ENCODE measurements at places on chromosomes 7 and 10.
A peak's percentile ranks its signal among the peaks of the same experiment; 100 is the strongest.

- DNase-seq: no peak
These were observed 607.2 kb upstream of the MGMT start for GRCh38 chr10:128859738-128860386.

DNA sequence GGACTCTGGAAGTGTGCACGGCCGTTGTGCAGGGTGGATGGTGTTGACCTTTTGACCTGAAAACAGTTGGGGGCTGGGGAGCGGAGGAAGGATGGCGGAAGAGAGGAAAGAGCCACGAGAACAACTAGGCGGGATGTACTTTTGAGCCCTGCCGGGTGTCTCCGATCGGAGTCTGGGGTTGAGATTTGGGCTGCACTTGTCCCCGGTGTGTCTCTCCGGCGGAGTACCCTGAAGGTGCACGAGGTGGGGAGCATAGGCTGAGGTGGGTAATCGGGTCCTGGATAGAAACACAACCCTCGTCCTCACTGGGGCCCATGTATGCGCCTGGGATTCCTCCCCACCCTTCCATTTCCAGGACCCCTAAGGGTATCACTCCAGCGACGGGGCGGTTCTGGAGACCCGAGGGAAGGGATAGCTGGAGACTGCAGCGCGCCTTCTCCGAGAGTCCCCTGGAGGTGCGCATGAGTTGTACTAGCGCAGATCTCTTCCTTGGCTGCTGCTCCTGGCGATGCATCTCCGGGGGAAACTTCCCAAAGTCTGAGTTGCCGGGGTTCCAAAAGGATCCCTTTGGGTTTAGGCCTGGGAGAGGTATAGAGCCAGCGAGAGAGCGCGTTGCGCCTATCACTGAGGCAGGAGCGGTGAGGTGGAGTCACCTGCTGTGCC is 4.6 kb upstream of the HMX2 start:
- DNase-seq: no peak

DNA sequence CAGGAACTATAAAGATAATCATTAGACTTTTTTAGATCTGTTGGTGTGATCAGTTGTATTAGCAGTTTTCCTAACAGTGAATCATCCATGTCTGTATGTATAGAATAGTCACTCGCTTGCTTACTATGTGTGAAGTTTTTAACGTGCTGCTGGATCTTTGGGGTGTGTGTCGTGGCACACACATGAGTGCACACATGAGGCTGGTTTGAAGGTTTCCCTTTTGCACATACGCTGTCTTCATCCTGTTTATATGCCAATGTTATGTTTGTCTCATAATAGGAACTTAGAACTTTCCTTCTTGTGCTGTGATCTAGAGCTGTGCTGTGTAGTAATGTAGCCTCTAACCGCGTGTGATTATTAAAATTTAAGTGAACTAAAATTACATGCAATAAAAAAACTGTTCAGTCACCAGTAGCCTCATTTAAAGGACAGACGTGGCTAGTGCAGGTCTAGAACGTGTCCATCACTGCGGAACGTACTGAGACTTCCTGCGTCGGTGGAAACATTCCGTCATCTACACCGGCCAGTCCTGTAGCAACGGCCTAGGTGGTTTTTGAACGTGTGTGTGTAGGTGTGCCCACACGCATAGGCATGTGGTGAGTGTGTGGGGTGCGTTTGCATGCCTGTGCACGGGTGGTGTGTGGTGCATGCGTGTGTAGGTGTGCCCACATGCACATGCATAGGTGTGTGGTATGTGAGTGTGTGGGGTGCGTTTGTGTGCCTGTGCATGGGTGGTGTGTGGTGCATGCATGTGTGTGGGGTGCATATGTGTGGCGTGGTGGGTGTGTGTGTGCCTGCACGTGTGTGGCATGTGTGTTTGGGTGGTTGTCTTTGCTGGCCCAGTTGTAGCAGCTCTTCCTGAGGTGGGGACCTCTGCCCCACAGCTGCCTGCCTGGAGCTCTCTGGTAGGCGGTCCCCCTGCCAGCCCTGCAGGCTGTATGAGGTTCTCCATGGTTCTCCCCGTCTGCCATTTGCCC is 56.6 kb downstream of the INPP5A start:
- DNase-seq: no peak

GRCh38 chr7:38274486-38274885 is 1.1 kb upstream of the TARP start:
- no peak for DNase-seq

- no peak for DNase-seq
These were observed 332.7 kb upstream of the LRGUK start for GRCh38 chr7:133794479-133794878.

DNA sequence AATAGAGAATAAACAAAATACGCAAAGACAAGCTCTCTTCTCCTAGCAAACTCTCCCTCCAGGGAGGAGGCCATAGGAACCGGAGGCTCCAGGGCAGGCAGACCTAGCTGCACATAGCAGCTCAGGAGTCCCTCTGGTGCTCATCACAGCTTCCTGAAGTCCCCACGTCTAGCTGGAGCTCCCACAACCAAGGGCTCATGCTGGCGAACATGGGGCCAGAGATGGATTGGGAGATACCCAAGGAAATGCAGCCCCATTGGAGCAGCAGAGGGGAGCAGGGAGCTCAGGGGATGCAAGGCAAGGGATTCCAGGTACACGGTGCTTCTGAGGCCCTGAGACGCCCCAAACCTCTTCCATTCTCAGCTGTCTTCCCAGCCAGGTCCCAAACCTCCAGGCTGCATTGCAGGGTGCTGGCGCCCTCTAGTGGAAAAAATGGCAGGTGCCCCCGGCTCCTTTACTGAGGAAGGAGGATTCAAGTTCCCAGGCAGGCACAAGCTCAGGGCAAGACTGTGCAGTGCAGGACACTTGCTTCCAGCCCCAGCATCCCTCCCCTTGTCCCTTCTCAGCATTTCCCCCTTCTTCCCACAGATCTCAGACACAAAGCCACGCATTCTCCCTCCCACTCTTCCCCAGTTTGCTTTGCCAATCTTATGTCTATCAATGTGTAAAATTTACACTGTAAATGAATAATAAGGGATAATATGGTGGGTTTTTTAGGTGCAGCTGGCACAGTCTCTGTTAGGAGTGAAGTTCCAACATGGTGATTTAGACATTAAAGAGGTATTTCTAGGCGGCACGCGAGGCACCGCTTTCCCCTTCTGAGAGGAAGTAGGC is 46.2 kb downstream of the GPAM start:
- DNase-seq: no peak

DNA sequence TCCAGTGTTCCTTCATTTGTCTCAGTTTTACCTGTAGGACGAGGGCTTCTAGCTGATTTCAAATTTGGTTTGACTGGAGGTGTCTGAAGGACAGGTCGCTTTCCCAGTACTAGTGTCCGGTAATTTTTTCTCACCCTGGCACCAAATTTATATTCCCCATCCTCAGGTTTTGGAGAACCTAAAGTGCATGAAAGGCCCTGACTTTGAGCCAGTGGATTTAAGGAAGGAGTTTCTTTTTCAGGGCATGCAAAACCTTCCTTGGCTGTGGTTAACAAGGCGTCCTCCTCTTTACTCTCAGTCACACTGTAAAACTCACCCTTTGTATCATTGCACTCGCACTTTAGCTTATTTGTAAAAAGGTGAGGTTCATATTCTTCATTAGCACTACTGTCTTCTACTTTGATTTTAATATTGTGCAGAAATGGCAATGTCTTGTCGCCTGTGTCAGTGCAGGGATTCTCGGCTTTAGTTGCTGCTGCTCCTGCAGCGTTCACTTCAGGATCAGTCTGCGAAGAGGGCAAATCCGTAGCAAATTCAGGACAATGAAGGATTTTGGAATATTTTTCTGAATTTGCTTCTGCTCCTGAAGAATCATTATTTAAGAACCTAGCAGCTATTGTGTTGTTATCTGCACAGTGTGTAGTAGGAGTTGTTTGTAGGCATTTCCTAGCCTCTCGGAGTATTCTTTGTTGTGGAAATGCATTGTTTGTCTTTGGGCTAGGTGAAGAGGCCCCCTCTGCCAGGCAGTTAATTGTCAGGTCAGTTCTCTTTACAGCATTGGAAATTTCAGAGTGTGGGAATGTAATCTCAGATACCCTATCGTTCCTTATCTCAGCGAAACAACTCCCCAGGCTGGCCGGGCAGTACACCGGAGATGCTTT is 9.9 kb downstream of the SKIDA1 start:
- no peak for DNase-seq

DNA sequence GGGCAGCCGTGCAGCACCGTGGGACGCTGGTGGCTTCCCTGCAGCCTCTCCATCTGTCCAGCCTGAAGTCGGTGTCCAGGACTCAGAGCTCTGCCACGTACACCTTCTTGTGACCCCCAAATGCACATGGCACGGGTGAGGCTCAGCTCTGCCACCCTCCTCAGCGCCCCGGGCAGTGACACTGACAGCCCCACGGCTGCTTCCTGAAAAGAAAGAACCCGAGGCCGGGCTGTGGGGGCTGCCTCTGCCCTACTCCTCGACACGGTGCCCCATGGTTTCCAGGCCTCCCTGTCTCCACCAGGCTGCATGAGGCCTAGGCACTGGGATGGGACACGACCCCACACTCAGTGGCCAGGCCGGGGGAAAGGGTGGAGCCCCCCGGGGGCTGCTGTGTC is 13.7 kb downstream of the ADGRA1 start:
- DNase-seq: no peak

GRCh38 chr10:130767116-130767730 is 544.3 kb downstream of the TCERG1L start:
- DNase-seq: no peak

GRCh38 chr7:132092106-132092505 is 484.2 kb downstream of the PLXNA4 start:
- no peak for DNase-seq

DNA sequence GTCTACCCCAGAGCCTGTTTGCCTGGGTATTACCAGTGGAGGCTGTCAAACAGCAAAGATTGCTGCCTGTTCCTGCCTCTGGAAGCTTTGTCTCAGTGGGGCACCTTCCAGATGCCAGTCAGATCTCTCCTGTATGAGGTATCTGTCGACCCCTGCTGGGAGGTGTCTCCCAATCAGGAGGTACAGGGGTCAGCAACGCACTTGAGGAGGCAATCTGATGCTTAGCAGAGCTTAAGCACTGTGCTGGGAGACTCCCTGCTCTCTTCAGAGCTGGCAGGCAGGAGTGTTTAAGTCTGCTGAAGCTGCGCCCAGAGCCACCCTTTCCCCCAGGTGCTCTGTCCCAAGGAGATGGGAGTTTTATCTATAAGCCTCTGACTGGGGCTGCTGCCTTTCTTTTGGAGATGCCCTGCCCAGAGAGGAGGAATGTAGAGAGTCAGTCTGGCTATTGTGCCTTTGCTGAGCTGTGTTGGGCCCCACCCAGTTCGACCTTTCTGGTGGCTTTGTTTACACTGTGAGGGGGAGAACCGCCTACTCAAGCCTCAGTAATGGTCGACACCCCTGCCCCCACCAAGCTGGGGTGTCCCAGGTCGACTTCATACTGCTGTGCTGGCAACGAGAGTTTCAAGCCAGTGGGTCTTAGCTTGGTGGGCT is 62.2 kb downstream of the PPP1R9A start:
- DNase-seq: no peak

- no peak for DNase-seq
These were observed 117.9 kb upstream of the COL1A2 start for GRCh38 chr7:94276795-94277194.

- DNase-seq: no peak
These were observed 853.8 kb downstream of the GRM8 start for GRCh38 chr7:126398851-126399529.

- DNase-seq: no peak
These were observed 206.5 kb downstream of the SORCS1 start for GRCh38 chr10:106957823-106958588.

DNA sequence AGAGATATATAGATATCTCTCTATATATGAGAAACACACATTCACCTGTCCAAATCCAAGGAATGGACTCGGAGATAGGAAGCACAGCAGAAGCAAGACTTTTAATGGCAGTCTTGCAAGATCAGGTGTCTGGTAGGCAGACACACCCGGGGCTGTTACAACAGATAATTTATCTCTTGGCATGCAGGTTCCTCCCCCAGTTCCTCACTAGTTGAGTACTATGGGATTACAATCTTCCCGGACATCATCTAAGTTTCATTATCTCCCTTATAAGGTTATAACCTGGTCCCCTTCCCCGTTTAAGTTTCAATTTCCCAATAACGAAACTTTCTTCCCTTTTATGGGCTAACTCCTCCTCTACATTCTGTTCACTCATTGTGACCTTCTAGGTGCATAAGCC is 399.3 kb downstream of the PPP1R3A start:
- no peak for DNase-seq

DNA sequence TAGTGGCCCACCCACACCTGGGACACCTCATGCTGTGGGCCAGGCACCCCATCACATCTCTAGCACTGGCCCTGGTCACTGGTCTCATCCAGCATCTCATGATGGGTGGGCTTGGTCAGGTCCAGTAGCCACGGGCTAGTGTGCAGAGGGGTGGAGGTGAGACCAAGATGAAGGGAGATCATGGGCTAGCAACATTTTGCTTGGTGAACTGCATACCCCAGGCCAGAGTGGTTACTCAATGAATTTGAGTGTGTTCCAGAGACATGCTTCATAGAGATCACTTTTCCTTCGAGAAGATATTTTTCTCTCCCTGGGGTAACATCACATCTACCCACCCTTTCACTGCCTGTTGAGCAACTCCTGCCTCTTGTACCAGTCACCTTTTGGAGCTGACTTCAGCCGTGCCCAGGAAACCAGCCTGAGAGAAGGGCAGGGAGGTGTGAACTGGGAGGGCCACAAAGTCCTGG is 44.2 kb downstream of the MINDY4 start:
- DNase-seq: no peak

- no peak for DNase-seq
These were observed 110.5 kb downstream of the C10orf105 start for GRCh38 chr10:71608819-71609768.

DNA sequence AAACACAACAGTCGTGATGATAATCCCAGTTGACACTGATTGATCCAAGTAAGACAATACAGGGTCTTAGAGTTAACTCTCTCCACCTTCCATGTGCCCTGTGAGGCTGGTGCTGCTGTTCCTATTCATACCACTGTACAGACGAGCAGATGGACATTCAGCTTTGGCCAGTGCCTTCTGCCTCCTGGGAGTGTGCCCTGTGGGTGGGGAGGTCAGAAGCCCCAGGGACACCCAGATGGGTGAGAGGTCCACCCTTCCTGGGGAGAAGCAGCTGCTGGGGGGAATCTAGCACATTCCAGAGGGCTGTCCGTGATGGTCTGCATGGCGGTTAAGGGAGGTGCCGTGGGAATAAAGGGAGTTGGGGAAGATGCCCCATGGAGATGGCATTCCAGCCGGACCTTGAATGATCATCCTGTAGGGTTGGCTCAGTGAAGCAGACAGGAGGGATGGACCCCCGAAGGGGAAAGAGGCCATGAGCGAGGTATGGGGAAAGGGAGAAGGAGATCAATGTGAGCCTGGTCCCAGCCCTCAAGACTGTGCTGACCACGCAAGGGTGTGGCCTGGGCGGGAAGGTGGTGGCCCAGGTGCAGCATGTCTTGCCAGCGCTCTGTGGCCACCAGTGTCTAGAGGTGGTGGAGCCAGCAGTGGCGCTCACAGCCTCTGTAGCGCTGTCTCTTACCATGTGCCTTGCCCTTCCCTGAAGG is 74.0 kb downstream of the ADCY1 start:
- no peak for DNase-seq

- DNase-seq: no peak
These were observed 584 bp upstream of the GARS1 start for GRCh38 chr7:30594048-30594539.

- peak; percentile 50 for DNase-seq
These were observed 40.6 kb downstream of the AKR1B15 start for GRCh38 chr7:134589491-134589941.

Measured in LNCaP clone FGC (cell line).